Cardiac atrium fibroblast (primary cell): ENCODE measurements at places on chromosomes 6 and 20. TPM values are rescaled to one million over a fixed set of nuclear protein-coding genes. Genes with fewer than 3 reads are reported as not detected.

Gene TREM1
- 0.36 and 8.6 TPM in 2 replicates for total RNA-seq

Gene TNXB
- total RNA-seq = 41.5 and 45.3 TPM in 2 replicates

Gene SUMO4
- 0.16 TPM in 1 of 2 replicates, not detected in the other for total RNA-seq

Gene PNPLA1
- 0.49 TPM in 1 of 2 replicates, not detected in the other for total RNA-seq

Gene PMEPA1
- total RNA-seq = 1.6 and 2.2 TPM in 2 replicates

Gene SAMD3
- not detected in 2 replicates for total RNA-seq

Gene PTPRT
- total RNA-seq = 0.16 TPM in 1 of 2 replicates, not detected in the other

Gene MATN4
- total RNA-seq = not detected in 2 replicates

Gene RIPPLY2
- not detected in 2 replicates for total RNA-seq

Gene PRKN
- 1.1 and 1.4 TPM in 2 replicates for total RNA-seq

Gene CRISP2
- not detected in 2 replicates for total RNA-seq

Gene WFDC12
- total RNA-seq = not detected in 2 replicates

Gene DDX43
- 0.81 and 1.1 TPM in 2 replicates for total RNA-seq

Gene C6orf58
- total RNA-seq = not detected in 2 replicates

Gene SLC22A7
- total RNA-seq = not detected in 2 replicates

Gene ADGRF4
- total RNA-seq = 0.16 TPM in 1 of 2 replicates, not detected in the other

Gene NR2E1
- not detected in 2 replicates for total RNA-seq

Gene PPP1R18
- total RNA-seq = 56.3 and 76.8 TPM in 2 replicates

Gene ZBP1
- total RNA-seq = not detected in 2 replicates

Gene VGLL2
- total RNA-seq = not detected in 2 replicates

Gene MAS1
- not detected in 2 replicates for total RNA-seq

Gene ZNF831
- not detected in 2 replicates for total RNA-seq

Gene ARMC12
- total RNA-seq = 0.49 TPM in 1 of 2 replicates, not detected in the other

Gene BIRC7
- total RNA-seq = not detected in 2 replicates

Gene APOBEC2
- total RNA-seq = not detected in 2 replicates

Gene LY6G6F
- not detected in 2 replicates for total RNA-seq

Gene ID1
- total RNA-seq = 759 and 813 TPM in 2 replicates

Gene GJA1
- total RNA-seq = 96.2 and 113 TPM in 2 replicates

Gene LINC00237
- not detected in 2 replicates for total RNA-seq

Gene SIRPD
- total RNA-seq = not detected in 2 replicates

Gene LY6G6D
- total RNA-seq = not detected in 2 replicates

Gene ADAM33
- total RNA-seq = 8.4 and 11.2 TPM in 2 replicates

Gene GGT7
- 9.6 and 21.2 TPM in 2 replicates for total RNA-seq

Gene TPD52L1
- 0.49 and 1.3 TPM in 2 replicates for total RNA-seq

Gene CD93
- total RNA-seq = 7.8 and 26.4 TPM in 2 replicates

Gene OR2H2
- total RNA-seq = not detected in 2 replicates

Gene SRMS
- total RNA-seq = not detected in 2 replicates

Gene SIM1
- total RNA-seq = not detected in 2 replicates

Gene ZSCAN23
- total RNA-seq = 0.36 and 0.81 TPM in 2 replicates

Gene CRIP3
- not detected in 2 replicates for total RNA-seq
